IMR-90 (cell line): ENCODE measurements at places on chromosomes 6 and 20.

DNA sequence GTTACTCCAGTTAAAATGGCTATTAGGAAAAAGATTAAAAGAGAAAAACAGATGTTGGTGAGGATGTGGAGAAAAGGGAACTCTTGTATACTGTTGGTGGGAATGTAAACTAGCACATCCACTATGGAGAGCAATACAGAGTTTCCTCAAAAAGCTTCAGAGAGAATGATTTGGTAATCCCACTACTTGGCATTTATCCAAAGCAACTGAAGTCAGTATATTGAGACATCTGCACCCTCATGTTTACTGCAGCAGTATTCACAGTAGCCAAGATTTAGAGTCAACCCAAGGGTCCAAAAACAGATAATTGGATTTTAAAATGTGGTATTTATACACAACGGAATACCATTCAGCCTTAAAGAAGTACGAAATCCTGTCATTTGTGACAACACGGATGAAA is 469.5 kb downstream of the QKI start:
- no peak for DNase-seq

- DNase-seq = no peak
Measured at GRCh38 chr6:40692337-40692736, 105.2 kb upstream of the LRFN2 start.

GRCh38 chr6:136171231-136171630 is 78.9 kb downstream of the MTFR2 start:
- DNase-seq = no peak

- peak; percentile 15 for DNase-seq
Measured at GRCh38 chr6:89145091-89145955, 532 bp upstream of the PM20D2 start.

- DNase-seq = no peak
Measured at GRCh38 chr6:163922562-163922961, 508.0 kb downstream of the QKI start.

DNA sequence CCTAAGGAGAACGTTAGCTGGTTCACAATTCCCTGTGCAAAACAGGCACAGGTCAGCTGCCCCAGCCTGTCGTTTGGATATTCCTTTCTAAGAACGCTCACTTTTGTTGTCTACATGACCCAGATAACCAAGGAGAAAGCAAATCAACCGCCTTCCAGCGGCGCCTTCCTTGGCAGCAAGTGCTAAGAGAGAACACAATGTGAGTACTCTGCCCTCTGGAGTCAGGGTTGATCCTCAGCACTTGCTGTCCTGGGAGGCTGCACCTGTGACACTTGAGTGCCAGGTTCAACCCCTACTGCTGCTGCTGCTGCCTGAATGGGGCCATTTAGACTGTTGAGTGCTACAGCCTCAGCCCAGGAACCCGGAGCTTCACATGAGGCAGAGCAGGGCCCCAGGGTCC is 36.8 kb downstream of the OVOL2 start:
- DNase-seq = no peak

DNA sequence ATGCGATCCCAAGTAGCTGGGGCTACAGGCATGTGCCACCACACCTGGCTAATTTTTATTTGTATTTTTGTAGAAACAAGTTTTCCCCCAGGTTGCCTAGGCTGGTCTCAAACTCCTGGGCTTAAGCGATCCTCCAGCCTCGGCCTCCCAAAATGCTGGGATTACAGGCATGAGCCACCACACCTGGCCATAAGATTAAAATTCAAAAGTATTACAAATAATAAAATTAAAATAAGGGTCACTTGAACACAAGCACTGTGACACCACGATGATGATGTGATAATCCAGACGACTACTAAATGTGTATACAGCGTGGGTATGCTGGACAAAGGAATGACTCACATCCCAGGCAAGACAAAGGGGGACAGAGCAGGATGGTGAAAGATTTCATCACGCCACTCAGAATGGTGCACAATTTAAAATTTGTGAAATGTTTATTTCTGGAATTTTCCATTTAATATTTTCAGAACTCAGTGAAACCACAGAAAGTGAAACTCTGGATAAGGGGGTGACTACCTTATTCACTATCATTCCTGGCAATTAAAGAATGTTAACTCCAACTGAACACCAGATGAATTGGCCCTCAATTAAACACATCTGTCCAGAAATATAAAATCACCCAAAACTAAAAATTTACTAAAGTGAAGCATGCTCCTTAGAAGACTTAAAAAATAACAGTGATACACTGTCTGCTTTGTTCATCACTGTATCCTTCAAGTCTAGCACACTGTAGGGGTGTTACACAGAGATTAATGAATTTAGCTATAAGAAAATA is 13.1 kb downstream of the B4GALT5 start:
- peak; percentile 81 for DNase-seq

DNA sequence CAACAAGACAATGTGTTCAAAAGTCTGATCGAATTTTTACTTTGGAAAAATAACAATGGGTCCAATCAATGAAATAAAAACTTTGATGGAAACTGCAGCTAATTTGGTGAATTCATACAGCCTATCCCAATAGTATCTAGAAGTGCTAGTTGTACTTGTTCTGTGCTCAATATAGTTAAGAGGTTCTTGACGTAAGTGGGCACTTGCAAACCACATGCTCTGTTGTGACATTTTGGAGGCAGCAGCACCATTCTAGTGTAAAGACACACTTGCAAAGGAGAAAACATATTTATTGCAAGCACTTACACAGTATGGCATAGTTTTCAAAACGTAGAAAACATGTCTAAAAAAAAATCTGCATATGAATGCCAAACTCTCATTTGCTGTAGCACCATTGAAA is 6.7 kb upstream of the KLHL31 start:
- DNase-seq = no peak

DNA sequence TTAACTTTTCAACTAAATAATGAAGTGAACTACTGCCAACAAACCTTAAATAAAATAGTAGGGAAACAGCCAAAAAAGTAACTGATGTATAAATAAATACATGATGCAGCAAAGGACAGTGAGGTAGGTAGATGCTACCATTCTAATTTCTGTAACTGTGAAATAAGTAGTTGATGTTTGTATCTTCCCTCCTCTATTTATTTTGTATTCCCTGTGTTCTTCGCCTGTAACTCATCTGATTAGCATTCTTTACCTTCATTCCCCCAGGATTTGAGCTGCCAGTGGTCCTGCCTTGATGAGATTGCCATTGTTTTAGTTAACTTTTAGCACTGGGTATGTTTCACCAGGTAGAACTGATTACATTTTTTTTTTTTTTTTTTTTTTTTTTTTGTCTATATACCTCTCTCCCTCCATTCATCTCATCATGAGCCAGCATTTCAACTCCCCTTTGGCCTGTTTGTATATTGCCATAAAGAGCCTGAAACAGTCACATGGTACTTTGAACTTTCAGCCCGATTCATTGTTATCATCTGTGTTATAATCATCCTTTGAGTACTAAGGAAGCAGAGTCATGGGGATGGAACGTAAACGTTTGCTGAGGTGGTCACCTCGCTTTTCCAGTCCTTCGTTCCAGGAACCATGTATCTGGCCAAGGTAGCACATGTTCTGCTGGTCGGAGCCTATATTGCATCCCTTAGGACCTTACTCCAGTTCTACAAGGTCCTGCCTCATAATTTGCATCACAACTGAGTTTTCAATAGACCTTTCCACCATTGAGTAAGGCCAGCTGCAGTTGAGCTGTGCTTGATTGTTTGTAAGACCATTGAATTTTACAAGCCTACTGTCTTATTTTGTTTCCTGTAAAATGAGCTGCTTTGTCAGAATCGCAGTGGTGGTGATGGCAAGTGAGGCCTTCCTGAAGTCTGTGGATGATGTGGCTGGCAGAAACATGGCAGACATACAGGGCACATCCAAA is 107.6 kb downstream of the JAG1 start:
- peak; percentile 46 for DNase-seq

- peak; percentile 0 for DNase-seq
Measured at GRCh38 chr6:64680446-64680845, 1026.6 kb downstream of the EYS start.

GRCh38 chr6:89302936-89303335 is 12.2 kb downstream of the GABRR2 start:
- DNase-seq = no peak

DNA sequence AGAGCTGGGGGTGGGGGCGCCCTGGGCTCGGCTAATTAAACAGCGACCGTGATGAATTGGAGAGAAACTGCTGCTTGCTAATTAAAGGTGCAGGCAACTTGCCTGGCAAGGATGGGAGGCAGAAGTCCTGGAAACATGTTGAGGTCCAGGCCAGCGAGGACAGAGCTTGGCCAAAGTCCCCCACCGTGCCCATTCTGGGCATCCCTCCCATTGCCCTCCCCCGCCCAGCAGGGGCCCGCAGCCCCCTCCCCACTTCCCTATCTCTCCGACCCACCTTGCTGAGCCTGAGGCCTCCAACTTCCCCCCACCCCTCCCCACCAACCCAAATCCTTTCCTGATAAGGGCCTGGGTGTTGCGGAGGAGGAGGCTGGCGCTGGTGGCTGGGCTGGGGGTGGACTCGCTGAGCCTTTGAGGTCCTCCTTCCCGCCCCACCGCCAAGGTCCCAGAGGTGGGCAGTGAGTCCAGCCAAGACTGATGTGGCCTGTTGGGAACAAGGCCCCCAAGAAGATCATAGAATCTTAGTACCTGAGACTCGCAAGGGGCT is 23.3 kb downstream of the C20orf203 start:
- no peak for DNase-seq

DNA sequence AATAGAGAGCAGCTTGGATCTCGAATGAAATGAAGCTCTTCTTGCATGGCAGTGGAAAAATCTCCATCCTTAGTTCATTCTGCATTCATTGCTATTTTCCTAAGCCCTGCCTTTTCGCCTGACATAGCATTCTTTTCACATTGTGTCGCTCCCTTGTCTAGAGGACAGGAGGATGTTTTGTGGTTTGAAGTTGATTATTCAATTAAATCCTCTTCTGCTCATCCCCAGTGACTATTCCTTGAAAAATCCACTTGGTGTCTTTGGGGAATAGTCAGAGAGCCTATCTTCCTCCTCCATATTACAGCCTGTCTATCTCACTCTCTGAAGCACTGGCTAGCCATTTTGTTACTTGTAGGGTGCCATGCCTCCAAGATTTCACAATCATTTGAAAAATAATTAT is 161.2 kb downstream of the KLHL32 start:
- DNase-seq = peak; percentile 19

- DNase-seq = no peak
Measured at GRCh38 chr20:18377896-18378481, 88.8 kb downstream of the DZANK1 start.

DNA sequence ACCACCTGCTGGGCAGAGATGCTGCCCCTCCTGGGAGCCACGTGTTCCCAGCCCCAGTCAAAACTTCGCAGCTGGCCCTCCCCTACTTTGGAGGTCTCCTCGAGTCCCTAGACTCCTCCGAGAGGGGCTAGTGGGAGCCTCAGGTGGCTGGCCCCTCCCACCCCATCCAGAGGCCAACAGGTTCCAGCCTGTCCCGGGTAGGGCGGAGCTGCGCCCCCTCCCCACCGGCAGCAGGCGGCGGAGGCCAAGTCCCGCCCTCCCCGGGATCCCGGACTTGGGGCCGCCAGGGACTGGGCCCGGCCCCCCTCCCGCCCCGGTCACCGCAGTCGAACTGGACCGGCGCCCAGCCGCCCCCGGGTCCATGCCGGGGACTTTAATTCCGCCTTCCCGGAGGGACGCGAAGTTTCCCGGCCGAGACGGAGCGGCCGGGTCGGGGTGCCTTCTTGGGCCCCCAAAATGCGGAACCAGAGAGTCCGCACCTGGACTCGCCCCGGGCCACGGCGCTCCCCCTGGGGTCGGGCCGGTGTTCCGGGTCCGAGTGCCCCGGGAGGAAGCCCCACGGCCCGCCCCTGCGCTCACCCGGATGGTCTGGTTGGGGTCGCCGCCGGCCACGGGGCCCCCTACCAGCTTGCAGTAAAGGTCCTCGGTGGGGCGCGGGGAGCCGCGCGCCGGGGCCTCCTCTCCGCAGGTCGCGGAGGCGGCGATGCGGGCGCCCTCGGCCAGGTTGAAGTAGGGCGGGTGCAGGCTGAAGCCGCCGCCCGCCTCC is 559 bp downstream of the LAMA5 start:
- DNase-seq = no peak

GRCh38 chr6:88105741-88106340 is 58.2 kb downstream of the SPACA1 start:
- no peak for DNase-seq
